ENCODE measurements at places on chromosomes 5 and 9. TPM values are rescaled to one million over a fixed set of nuclear protein-coding genes. Genes with fewer than 3 reads are reported as not detected.

DNA sequence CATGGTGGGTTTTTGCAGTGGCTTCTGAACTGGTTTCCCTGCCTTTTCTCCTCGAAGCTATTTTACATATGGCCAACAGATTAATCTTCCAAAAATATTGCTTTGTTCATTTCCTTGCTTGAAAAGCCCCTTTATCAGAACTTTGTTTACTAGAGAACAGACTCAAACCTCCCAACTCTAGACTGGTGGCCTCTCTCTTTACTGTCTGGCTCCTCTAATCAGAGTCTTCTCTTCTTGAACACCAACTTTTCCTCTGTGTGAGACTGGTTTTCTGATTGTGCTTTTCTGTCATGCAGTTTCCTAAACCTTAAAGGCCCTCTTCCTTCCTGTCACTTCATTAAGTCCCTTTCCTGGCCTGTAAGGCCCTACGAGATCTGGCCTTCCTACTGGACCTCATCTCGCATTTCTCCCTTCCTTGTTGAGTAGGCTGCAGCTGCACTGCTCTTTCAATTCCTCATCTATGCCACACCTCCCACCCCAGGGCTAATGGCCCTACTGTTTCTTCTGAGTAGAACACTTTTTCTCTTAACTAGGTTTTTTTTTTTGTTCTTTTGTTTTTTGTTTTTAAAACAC is 5.7 kb downstream of the C9orf43 start:
- no peak overlapping the region for H3K27ac ChIP-seq
- H3K27me3 ChIP-seq, result no peaks in the 10 kb centered on the region
- H3K4me1 ChIP-seq, result peaks cover 6% of the 10 kb centered on the region

The C5orf58 gene
- not detected for total RNA-seq

DNA sequence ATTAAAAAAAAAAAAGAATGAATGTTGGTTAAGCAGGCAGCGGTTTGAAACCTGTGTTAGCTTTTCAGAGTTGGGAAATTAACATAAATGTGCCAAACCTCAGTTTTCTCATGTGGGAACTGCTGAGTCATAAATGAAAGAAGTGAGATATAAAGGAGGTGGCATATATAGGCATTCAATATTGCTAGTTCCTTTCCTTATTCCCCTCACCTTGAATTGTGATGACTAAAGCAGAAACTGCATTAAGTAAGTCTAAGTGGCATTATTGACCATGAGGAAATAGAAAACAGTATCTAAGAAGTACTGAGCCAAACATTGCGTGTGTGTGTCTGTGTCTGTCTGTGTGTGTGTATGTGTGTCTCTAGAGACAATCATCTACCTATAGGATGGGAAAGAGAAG is 691.2 kb downstream of the TLR4 start:
- H3K4me3 ChIP-seq, result no peak overlapping the region
- H3K27ac ChIP-seq, result no peak overlapping the region
- DNase-seq, result no peak

- no peaks in the 10 kb centered on the region for H3K4me1 ChIP-seq
- DNase-seq, result no peak
- no peak within 1 kb of the TSS for H3K27ac ChIP-seq
- no peaks in the 10 kb centered on the region for H3K27me3 ChIP-seq
- H3K36me3 ChIP-seq, result no peaks in the 10 kb centered on the region
- no peak within 1 kb of the TSS for H3K4me3 ChIP-seq
These were observed at the start of gene GALNT12 for GRCh38 chr9:98807070-98807813. Gene GALNT12 (plus strand): TSS chr9:98807670. CDS start chr9:98807699, 29 bp downstream.

The ANXA2R gene
- 0.24 TPM for total RNA-seq

DNA sequence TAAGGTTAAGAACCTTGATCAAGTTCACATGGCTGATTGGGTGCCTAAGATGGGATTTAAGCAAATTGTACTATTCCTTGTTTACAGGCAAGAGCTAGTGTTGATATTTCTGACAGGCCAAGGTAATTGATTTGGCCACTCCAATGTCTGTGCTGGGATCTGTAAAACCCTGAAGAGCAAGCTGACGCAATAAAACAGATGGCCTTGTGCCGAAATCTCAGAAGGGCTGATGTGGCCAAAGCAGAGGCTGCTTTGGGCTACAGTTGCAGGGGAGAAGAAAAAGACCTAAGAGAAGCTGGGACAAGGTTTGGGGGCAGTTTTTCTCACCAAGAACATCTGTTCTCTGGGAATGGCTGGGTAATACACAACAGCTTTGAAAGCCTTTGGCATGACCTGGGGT is 463.2 kb upstream of the ZNF608 start:
- no peak overlapping the region for H3K27ac ChIP-seq
- H3K27me3 ChIP-seq, result no peaks in the 10 kb centered on the region
- H3K36me3 ChIP-seq, result no peaks in the 10 kb centered on the region
- no peak overlapping the region for H3K4me3 ChIP-seq
- no peak for DNase-seq
- H3K4me1 ChIP-seq, result no peaks in the 10 kb centered on the region

The RNF145 gene
- total RNA-seq, result 7.2 TPM

GRCh38 chr9:8599937-8600336 is 800.4 kb upstream of the DMAC1 start:
- DNase-seq, result no peak
- H3K36me3 ChIP-seq, result no peaks in the 10 kb centered on the region
- H3K4me1 ChIP-seq, result no peaks in the 10 kb centered on the region
- no peak overlapping the region for H3K27ac ChIP-seq
- H3K4me3 ChIP-seq, result no peak overlapping the region

- H3K36me3 ChIP-seq, result no peaks in the 10 kb centered on the region
- H3K27me3 ChIP-seq, result no peaks in the 10 kb centered on the region
- H3K4me3 ChIP-seq, result no peak overlapping the region
- no peak overlapping the region for H3K27ac ChIP-seq
- no peak for DNase-seq
These were observed 34.1 kb upstream of the RUFY1 start for GRCh38 chr5:179516221-179516620.

The ST6GALNAC6 gene
- total RNA-seq, result 31.1 TPM

The SPAG8 gene
- total RNA-seq, result 0.42 TPM

DNA sequence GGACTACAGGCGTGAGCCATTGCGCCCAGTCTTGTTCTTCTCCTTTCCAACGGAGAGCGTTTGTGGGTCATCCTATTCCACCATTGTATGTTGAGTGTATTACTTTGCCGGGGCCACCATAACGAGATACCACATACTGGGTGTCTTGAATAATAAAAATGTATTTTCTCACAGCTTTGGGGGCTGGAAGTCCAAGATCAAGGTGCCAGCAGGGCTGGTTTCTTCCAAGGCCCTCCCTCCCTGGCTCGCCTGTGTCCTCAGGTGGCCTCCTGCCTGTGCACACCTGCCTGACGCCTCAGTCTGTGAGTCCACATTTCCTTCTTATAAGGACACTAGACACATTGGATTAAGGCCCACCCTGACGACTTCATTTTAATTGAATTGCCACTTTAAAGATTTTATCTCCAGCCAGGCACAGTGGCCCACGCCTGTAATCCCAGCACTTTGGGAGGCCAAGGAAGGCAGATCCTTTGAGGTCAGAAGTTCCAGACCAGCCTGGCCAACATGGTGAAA is 175.1 kb downstream of the C9orf50 start:
- H3K4me3 ChIP-seq, result no peak overlapping the region
- H3K27ac ChIP-seq, result no peak overlapping the region
- no peaks in the 10 kb centered on the region for H3K36me3 ChIP-seq
- DNase-seq, result no peak

DNA sequence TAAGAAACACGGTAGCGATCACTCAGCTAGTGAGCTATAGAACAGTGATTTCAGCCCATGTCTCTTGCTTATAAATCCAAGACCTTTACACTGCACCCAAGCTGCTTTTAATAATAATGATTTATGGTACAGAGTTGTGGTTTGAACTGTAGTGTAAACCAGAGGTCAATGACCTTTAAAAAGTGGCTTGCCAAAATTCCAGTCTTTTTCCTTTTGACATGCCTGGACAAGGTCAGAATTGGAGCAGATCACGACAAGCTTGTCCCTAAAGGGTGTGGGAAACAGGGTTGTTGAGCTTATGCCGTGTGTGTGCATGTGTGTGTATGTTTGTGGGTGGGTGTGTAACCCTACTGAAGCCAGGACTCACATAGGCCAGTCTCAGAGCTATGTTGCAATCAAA is 225.3 kb upstream of the CLINT1 start:
- H3K27me3 ChIP-seq, result no peaks in the 10 kb centered on the region
- H3K27ac ChIP-seq, result no peak overlapping the region
- DNase-seq, result no peak
- H3K4me3 ChIP-seq, result no peak overlapping the region
- H3K4me1 ChIP-seq, result no peaks in the 10 kb centered on the region
- no peaks in the 10 kb centered on the region for H3K36me3 ChIP-seq

The GADD45G gene
- 11.4 TPM for total RNA-seq

DNA sequence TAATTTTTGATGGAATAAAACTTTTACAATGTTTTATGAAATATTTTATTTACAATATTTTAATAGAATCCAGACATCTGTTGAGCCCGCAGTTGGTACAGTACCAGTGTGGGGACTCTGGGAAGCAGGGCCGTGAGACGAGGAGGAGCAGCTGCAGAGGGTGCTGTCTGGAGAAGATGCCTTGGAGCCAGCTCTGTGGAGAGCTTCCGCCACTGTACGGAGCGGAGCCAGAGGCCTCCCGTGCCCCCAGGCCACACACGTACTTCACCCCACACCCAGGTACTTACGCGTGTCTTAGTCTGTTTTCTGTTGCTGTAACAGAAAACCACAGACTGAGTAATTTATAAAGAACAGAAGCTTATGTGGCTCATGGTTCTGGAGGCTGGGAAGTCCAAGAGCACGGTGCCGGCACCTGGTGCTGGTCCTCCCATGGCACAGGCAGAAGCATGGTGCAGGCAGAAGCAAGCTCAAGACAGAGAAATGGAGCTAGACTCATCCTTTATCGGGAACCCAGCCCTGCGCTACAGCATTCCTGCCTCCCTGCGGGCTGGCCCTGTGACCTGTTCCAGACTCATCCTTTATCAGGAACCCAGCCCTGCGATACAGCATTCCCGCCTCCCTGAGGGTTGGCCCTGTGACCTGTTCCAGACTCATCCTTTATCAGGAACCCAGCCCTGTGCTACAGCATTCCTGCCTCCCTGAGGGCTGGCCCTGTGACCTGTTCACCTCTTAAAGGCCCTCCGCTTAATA is 23.3 kb downstream of the CEP72 start:
- H3K36me3 ChIP-seq, result peaks cover 8% of the 10 kb centered on the region
- no peaks in the 10 kb centered on the region for H3K27me3 ChIP-seq
- H3K4me1 ChIP-seq, result no peaks in the 10 kb centered on the region
- H3K4me3 ChIP-seq, result no peak overlapping the region
- no peak for DNase-seq

GRCh38 chr5:33742181-33742580 is 149.6 kb downstream of the ADAMTS12 start:
- no peaks in the 10 kb centered on the region for H3K36me3 ChIP-seq
- no peaks in the 10 kb centered on the region for H3K27me3 ChIP-seq
- no peak overlapping the region for H3K4me3 ChIP-seq
- H3K27ac ChIP-seq, result no peak overlapping the region

The OR5C1 gene
- total RNA-seq, result not detected

DNA sequence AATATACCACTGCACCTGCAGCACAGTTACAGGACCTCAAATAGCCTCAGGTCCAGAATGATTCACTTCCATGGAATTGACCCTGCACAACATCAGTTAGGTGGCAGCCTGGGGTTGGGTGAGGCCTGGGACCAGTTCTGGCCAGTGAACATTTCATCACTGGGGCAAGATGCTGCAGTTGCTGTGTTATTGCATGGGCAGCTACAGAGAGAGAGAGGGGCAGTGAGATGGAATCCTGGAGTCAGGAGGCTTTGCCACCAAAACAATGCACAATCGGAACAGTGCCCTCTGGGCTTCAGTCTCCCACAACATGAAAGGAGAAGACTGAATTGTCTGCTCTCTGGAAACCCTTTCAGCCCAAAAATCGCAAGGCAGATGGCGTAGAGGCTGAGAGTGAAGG is 51.8 kb downstream of the SH3TC2 start:
- no peak overlapping the region for H3K27ac ChIP-seq
- H3K36me3 ChIP-seq, result no peaks in the 10 kb centered on the region
- no peaks in the 10 kb centered on the region for H3K4me1 ChIP-seq
- no peaks in the 10 kb centered on the region for H3K27me3 ChIP-seq
- no peak overlapping the region for H3K4me3 ChIP-seq

The CDC25C gene
- not detected for total RNA-seq

DNA sequence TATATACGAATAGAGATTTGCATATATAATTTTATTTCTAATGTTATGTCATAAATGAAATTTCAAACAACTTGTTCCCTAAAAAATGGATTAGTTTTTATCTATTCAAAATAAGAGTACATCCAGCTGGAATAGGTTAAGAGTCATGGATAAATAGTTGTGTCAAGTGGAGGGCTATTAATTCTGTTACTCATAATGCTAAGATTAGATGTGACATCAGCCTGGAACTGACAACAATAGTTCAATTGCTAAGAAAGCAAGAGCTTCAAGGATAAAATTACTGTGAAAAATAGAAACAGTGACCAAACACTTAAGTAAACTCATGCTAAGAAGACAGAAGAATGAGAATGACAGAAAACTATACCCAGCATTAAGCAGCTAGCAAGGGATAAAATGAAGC is 92.2 kb upstream of the CDH9 start:
- DNase-seq, result no peak
- H3K4me1 ChIP-seq, result no peaks in the 10 kb centered on the region
- no peak overlapping the region for H3K4me3 ChIP-seq
- H3K27me3 ChIP-seq, result no peaks in the 10 kb centered on the region
- H3K36me3 ChIP-seq, result no peaks in the 10 kb centered on the region
- H3K27ac ChIP-seq, result no peak overlapping the region

DNA sequence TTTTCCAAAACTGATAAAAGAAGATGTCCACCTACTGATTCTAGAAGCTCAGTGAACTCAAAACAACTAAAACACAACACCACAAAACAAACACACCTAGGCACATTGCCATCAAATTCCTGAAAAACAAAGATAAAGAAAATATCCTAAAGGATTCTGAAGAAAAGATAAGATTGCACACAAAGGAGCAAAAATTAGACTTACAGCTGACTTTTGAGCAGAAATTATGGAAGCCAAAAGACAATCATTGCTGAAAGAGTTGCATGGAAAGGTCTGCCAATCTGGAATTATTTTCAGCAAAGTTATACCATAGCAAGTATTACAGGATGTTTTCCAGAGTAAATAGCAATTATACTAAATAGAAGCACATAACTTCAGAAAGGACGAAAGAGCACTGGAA is 128.2 kb upstream of the IRX2 start:
- no peaks in the 10 kb centered on the region for H3K36me3 ChIP-seq
- no peak overlapping the region for H3K4me3 ChIP-seq
- no peak for DNase-seq
- no peaks in the 10 kb centered on the region for H3K4me1 ChIP-seq

Measured in right lobe of liver (tissue), 6 donors.